Hepatocyte (in vitro differentiated cells): ENCODE measurements at places on chromosomes 3 and 15.

- DNase-seq = no peak
Measured at GRCh38 chr3:173403376-173403775, 5.8 kb downstream of the NLGN1 start.

GRCh38 chr3:4864503-4864902 is 114.7 kb upstream of the BHLHE40 start:
- no peak for DNase-seq

DNA sequence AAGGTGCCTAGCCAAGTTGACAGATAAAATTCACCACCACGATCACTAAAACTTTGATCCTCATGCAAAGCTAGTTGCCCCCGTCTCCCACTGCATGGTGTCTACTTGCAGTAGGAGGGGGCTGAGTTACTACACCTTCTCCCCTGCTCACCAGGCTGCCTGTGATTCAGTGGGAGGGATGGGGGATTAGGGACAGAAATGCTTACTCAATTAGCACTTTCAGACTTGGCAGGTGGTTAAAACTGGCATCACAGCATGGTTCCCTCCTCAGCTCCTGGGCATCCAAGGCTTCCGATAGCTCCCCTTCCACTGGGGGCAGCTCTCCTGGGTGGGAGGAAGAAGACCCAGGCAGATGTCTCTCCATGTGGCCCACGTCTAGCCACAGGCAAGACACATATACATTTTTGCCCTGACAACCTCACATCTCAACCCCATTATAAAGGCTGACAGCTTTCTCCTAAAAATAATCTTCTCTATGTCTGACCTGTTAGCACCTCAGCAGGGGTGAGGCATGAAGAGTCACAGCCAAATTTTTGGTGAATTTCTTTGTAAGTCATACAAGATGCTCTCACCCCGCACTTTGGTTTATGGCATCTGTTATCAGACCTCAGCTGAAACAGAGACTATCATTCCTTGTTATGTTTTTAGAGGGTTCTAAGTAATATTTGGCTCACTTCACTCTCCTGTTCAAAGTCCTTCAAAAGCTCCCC is 369.0 kb downstream of the SV2B start:
- DNase-seq = no peak

- DNase-seq = no peak
Measured at GRCh38 chr3:97930018-97930417, 42.2 kb downstream of the RIOX2 start.

DNA sequence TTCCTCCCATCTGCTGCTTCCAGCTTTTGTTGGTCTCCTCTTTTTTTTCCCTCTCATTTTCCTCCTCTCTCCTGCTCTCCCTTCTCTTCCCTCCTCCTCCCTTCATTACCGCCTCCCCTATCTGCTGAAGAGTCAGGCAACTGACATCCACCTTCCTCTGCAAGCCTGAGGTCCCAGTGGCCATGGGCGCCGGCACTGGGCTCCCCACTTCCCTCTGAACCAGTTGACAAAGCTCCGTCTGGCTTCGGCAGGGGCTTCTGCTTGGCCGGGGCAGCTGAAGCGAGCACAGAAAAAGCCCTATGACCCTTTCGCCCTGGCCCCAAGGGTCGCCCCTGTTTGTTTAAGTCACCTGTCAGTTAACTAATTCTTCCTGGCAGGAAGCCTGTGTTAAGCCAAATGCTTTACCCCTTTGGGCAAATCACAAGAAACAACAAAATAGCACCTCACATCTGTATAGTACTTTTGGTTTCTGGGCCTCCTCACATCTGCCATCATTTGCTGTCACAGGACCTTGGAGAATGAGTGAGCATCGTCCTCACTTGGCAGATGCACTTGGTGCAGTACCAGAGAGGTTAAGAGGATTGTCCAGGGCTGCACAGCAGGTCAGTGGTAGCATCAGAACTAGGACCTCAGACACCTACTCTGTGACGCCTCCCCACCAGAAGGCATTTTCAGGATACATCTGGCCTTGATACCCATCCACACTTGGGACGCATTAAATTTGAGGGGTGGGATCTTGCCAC is 27.7 kb downstream of the ITGA11 start:
- no peak for DNase-seq

DNA sequence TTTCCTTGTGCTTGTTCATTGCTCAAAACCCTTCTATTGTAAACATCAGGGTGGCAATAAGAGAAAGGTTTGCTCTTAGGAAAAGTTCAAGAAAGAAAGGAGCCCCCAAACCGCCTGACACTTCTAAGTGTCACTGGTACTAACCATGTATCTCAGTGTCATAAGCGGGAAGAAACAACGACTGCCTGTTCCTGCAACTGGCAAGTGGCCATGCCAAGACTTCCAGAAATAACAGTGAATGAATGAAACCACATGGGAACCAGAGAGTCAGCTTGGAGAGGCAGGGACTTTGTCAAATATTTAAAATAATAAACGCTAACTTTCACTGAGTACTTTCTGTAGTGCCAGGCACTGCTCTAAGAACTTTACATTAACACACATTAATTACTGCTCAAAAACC is 1.1 kb downstream of the PLSCR2 start:
- no peak for DNase-seq

DNA sequence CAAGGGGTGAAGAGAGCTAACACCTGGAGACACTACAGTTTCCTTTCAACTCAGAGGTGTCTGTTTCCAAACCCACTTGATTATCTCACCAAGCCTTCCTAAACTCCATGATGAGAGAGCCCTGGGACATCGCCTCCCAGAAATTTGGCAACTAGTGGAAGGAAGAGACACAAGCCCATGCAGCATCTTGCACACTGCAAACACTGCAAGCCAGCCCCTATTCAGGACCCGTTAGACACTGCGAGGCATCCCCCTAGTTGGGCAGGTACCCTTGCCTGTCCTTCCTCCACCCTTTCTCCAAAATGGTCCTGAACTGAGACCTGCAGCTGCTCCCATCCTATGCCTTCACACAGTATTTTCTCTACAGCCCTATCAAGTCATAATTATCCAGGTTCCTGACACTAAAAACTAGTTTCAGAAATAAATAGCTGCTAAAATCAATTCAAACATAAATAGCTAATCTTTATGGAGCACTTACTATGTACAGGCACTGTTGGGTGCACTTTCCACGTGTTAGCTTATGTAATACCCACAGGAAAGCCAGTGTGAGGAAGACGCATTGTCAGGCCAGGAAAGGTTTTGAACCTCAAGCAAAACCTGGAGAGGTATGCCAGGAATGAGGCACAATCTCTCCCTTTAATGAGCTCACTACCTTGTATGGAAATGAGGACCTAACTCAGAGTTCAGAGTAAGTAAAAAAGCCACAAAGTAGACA is 2.8 kb downstream of the MAGI1 start:
- peak; percentile 30 for DNase-seq

GRCh38 chr15:31556494-31557150 is 230.0 kb downstream of the KLF13 start:
- no peak for DNase-seq

DNA sequence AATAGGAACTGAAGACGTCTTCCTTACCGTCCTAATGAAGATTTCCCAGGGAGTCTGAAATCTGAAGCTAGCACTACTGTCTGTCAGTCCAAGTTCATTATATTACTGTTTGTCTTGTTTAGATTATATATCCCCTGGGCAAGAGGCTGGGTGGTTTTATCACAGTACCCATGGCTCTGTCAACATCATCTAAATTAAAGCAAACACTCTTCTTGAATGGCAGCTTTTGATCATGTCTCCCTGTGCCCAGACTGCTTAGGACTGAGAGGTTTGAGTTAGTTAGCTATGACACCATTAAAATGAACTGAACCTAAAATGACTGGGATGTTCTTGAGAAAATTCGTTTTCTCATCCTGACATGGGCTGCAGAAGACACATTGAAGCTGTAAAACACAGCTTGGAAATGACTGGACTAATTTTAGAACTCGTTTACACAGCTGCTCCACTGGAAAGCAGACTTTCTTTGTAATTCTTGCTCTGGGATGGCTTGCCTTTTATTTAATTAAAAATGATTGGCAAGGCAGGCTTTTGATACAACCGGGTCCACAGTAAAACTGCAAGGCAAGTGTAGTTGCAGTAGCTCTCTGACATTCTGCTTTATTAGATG is 243.5 kb downstream of the MFSD1 start:
- no peak for DNase-seq

- no peak for DNase-seq
Measured at GRCh38 chr3:42773409-42773751, 327 bp upstream of the CCDC13 start.

- DNase-seq = no peak
Measured at GRCh38 chr15:98698792-98699191, 50.5 kb downstream of the IGF1R start.

DNA sequence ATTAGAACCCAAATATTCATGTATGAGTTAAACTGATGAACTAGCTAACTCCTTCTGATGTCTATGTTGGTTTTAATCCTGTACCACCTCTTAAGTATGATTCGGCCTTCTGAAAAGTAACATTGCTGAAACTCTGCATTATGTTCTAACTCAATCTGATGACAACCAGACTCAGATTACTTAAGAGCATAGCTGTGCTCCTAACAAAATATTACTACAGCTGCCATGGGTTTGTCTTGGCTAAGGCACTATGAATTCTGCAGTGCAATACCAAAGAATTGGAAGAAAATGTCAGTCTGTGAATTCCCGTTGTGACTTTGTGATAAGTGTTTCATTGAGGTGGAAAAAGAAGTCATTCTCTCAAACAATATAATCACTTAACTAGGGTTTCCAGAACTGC is 224.4 kb downstream of the ZMAT3 start:
- DNase-seq = no peak

GRCh38 chr15:74011610-74012009 is 17.1 kb downstream of the PML start:
- no peak for DNase-seq

DNA sequence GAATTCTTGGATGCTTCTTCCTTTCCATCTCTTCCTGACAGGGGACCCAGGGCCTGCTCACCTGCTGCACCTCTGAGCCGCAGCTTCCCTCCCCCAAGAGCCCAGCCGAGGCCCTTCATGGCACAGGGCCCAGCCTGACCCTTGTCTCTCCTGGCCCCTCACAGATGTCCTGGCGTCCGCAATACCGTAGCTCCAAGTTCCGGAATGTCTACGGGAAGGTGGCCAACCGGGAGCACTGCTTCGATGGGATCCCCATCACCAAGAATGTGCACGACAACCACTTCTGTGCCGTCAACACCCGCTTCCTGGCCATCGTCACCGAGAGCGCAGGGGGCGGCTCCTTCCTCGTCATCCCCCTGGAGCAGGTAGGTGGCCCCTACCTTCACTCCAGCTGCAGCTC is 66.2 kb downstream of the CORO2B start:
- DNase-seq = no peak

DNA sequence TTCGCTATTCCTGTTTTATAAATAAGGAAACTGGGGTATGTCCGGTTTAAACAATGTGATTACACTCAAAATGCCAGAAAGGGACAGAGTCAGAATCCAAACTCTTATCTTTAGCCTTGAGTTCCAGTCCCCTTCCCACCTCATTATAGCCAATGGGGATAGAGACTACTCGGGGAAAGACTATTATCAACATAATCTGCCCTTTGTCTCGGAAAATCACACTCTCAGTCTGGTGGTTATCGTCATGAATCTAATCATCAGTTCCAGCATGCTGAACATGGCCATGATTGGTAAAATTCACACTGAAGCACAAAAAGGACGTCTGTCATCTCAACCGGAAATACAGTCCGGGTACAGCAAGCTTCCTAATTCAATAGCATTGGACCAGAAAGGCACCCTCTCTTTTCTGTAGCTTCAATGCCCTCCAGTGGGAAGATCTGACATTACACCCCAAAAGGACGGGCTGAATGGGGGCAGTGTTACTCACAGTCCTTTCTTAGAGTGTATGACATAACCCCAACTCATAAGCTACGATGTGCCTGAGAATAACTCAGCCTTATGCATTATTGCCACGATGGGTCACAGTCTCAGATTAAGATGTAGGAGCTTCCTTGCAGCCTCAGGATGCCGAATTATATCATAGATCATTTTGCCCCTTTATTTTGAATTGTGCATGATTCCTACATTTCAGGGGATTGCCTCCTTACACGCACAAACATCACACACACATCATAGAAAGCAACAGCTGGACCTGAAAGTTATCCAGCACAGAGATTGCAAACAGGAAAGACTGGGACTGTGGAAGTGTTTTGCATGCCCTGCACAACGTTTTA is 390.4 kb upstream of the LMCD1 start:
- DNase-seq = peak; percentile 80

- no peak for DNase-seq
Measured at GRCh38 chr15:34644851-34645250, 61.4 kb upstream of the GOLGA8B start.

DNA sequence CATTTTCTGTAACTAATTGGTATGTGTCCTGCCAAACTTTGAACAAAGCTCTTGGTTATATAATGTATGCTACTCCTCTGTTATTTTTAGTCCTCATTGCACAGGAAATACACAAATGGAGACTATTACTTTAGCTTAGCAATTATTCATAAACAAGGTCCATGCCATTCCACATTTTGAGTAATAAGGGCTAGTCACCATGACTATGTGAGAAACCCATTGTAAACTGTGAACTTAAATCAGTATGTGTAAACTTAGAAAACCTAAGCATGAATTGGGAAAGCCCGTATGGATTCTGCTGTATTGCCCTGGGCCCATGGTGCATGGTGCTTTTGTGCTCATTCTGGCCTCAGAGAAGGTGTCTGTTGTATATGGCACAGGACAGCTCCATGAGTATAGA is 100.3 kb downstream of the HCN4 start:
- no peak for DNase-seq

GRCh38 chr3:108271626-108272025 is 24.7 kb upstream of the HHLA2 start:
- no peak for DNase-seq

- no peak for DNase-seq
Measured at GRCh38 chr15:89814112-89814742, 425 bp downstream of the ANPEP start.
